ENCODE measurements at places on chromosomes 4 and X.

- DNase-seq, result no peak
Observed at GRCh38 chrX:21989384-21989783, 42.7 kb upstream of the PHEX start.

DNA sequence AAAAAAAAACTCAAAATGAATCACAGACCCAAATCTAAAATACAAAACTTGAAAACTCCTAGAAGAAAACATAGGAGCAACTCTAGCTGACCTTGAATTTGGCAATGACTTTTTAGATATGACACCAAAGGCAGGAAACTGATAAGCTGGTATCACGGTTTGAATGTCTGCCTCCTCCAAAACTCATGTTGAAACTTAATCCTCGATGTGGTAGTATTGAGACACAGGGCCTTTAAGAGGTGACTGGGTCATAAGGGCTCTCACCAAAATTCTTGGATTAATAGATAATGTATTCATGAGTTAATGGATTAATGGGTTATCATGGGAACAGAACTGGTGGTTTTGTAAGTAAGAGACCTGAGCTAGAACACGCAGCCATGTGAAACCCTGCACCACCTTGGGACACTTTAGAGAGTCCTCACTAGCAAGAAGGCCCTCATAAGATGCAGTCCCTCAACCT, 40.5 kb downstream of the FRYL start:
- DNase-seq, result no peak

DNA sequence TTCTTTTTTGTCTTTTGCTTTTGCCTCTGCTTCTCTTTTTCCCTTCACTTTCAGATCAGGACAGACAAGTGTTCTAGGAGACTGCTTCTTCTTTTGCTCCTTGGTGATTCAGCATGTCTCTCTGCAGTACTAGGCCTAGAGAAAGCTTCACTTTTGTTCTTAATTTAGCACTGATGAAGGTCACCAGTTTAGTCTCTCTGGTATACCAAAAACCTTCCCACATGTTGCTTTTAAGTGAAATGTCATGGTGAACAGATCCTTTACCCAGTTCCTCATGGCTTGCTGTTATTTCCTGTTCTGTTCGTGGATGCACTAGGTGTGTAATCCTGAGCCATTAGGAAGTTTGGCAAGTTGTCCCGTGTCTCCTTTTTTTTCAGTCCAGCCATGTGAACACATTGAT, 53.3 kb downstream of the NBDY start:
- no peak for DNase-seq

- no peak for DNase-seq
Observed at GRCh38 chr4:154927126-154927680, 146.1 kb downstream of the RBM46 start.

Measured in activated T-helper 1 cell treated with anti-CD3 and anti-CD28 coated beads, Interleukin-2, amount 50 U/mL, for 16 hours (primary cell).